ENCODE measurements at places on chromosomes 1 and 21.
A peak's percentile ranks its signal among the peaks of the same experiment; 100 is the strongest.

DNA sequence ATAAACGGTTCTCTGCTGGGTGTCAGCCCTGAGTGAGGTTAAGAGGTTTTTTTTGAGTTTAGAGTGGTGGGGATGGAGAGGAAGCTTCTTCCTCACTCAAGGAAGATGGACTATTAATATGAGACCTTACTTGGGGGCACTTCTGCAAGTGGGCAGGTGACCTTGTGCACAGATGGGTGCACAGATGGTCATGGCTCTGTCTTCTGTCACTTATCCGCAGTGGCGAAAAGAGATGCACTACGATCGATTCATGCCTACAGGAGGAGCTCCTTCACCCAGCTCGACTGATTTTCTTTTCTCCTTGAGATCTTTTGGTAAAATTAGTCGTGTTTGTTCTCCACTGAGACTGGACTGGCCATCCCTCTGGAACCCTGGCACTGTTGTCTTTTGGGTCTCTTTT is 22.9 kb upstream of the CYYR1 start:
- DNase-seq = no peak

DNA sequence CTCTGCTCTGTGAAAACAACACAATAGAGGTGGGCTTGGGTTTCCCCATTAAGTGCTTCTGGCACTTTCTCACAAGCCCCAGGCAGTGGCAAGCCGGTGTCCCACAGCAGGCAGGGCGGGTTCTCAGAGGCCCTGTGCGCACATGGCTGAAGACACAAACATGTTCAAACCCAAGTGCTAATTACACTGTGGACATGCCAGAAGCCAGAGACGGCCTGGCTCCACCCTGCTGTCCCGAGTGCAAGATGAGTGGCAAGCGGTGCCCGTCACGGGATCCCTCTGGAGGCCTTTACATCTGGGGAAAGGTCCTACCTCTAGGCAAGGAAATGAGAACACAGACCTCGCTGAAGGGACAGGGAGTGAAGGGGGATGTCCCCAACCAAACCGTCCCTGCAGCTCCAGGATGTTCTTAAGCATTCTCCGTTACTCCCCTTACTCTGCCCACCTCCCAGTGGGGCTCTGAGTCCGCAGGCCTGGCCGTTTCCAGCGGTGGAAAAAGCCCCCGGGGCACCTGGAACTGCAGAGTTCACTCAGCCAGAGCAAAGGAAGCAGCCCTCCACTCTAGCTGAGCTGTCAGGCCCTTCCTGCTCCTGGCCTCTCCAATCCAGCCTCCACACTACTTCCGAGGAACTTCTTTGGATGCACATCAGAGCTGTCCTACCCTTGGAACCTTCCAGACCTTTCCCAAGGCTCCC is 57.4 kb downstream of the SLC66A1 start:
- no peak for DNase-seq

DNA sequence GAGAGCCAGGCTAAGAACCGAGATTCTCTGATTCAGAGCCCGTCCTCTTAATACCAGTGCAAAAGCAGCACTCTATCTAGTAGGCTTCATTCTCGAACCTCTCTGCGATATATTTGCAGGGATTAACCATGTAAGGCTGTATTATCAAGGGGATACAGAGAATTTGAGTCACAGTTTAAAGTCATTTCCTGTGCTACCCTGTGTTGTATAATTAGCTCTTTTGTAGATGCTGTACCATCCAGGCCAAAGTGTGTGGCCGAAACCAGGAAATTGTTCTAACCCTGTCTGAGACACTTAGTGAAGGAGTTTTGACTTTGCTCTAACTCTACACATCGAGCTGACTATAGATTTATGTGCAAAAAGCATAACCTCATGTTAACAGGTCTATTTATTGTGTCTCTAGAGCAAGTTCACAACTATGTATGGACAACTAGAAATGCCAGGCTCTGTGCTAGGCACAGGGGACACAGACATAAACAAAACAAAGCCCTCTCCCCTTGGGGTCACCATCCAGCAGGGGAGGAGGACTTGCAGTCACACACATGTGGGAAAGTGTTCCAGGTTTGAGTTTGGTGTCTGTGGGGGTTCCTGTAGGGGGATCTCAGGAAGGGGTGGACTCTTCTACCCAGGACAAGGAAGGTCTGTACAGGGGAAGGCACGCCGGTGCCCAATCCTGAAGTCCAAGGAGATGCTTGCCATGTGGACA is 182.2 kb downstream of the DHRS3 start:
- peak; percentile 39 for DNase-seq

- DNase-seq = peak; percentile 57
Measured at GRCh38 chr21:31928656-31929055, 55.8 kb downstream of the HUNK start.

DNA sequence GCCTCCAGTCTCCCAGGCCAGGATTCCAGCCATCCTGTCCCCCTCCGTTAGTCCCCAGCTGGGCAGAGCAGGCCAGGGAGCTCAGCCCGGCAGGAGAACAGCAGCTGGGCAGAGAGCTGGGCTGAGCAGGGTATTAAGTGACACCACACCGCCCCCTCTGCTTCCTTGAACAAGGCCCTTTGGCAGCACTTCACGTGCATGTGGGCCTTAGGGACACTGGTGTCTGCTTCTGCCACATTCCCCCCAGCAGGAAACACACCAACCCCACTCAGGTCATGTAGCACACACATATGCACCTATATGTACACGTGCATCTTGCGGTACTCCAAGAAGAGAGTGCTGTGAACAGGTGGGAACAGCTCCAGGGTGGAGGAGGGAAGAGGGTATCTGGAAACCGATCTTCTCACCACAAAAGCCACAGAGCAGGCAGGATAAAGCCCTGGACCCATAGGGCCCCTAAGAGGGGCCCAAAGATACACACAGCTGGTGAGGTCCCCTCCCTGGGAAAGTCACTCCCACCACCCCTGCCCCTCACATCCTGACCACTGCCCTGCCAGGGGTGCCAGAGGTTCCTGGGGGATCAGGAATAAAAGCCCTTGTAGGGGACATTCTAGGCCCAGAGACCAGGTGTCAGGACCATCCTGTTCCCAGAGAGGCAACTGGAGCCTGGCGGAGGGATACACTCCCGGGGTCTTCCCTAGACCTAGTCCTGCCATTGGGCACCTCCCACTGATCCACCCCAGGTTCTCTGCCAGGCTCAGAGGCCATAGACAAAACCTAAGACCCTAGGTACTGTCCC is 4.5 kb downstream of the EPHA2 start:
- DNase-seq = peak; percentile 26

DNA sequence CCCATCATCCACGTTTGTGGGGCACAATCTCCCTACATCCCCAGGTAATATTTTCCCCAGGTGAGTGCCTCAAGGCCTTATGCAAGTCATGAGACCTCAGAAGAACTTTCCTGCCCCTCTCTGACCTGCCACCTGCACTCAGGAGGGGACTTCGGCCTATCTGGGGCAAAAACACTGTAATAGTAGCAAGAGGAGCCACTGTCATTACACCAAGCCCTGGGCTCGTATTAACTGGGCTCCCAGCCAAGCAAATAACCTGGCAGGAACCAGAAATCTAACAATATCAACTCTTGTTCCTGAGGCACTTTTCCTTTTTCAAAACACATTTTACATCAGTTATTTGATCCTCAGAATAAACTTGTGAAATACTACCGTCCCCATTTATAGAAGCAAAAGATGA is 30.9 kb downstream of the LAMB3 start:
- no peak for DNase-seq

DNA sequence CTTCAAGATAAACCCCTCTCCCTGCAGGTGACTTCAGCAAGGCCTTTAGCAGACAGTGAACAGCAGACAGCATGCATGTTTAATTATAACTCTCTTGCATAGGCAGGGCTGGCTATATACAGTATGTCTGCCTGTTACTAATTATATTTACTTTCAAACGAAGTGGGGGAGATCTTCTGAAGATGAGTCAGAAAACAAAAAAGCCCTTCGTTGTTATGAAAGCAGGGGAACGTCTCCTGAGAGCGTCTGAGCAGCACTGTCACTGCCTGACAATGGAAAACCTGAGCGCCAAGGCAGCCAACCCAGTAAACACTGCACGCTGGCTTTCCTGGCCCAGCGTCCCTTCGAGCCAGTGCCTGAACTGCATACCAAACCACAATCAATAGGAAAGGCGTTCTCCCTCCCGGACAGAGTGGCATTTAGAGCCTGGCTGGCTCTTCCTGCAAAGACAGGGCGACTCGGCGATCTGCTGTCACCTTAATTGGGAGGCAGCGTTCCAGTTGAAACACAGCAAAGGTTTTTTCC is 54.1 kb downstream of the TOMM20 start:
- DNase-seq = peak; percentile 88

DNA sequence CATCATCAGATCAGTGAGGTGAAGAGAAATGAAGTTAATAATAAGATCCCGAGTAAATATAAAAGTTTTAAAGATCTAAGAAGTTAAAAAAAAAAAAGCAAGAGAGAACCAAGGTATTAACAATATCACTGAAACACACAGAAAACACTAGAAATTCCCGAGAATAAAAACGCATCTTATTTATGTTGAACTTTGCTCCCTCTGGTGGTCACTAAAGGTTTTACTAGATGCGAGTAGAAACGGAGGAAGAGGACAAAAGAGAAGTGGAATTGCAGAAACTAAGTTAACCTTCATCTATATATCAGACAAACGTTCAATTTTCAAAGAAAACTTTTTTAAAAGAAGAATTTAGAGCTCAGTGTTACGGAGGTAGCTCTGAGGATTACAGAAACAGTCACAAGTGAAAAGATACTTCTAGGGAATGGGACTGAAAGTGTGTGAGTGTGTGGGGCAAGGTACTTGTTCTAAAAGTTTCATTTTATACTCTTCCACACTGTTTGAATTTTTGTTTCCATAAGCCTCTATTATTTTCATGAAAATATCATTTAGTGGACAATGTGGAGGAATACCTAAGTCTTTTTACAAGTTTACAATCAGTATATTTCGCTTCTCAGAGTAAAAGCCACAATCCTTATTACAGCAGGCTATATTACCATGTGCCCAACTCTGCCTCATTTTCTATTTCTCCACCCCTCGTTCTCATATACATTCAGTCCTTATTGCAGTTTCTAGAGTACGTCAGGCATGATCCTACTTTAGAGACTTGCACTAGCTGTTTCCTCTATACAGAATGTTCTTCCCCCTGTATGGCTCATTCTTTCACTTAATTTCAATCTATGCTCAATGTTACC is 19.7 kb downstream of the ACBD6 start:
- peak; percentile 55 for DNase-seq

DNA sequence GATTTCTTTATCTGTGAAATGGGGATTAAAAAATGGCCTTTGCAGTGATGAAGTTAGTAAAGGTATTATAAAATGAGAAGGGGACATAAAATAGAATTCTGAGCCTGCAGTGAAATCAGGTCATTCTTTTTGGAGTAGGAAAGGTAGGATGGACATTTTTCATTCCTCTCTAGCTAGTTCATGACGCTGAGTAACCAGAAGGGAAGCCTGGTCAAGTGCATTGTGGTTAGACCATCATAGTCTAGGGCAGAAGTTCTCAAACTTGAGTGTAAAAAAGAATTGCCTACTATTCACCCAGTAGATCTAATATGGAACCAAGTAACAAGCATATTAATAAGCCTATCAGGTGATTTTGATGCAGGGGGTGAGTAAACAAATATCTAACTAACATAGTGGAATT is 50.8 kb downstream of the TGFB2 start:
- DNase-seq = no peak

- DNase-seq = peak; percentile 60
Measured at GRCh38 chr1:170967042-170967910, 31.9 kb downstream of the MROH9 start.

- no peak for DNase-seq
Measured at GRCh38 chr1:8943498-8944405, 1.9 kb upstream of the CA6 start.

- DNase-seq = peak; percentile 97
Measured at GRCh38 chr1:119285482-119285881, 83.1 kb upstream of the HAO2 start.

DNA sequence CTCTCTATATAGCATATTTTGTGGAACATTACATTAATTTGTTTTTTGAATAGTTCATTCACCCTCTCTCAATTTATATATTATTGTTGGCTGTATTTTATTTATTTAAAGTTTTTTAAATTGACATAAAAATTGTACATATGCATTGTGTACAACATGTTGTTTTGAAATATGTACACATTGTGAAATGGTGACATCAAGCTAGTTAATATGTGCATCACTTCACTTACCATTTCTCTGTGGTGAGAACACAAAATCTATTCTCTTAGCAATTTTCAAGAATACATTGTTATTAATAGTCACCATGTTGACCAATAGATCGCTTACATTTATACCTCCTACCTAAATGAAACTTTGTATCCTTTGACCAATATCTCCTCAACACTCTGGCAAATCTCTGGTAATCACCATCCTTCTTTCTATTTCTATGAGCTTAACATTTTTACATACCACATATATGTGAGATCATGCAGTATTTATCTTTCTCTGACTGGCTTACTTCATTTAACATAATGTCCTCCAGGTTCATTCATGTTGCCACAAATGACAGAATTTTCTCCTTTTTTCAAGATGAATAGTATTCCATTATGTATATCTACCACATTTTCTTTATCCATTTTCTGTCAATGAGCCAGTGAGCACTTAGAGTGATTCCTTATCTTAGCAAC is 180.9 kb upstream of the DEPDC1 start:
- DNase-seq = no peak

Data from fibroblast of upper back skin (primary cell).